ENCODE measurements at places on chromosomes 4 and X.

GRCh38 chr4:123315617-123316016 is 81.0 kb upstream of the SPRY1 start:
- no peak for DNase-seq

GRCh38 chrX:108438110-108438623 is at the start of gene COL4A6:
Gene COL4A6 (minus strand): TSS chrX:108438422. CDS start chrX:108438196, 226 bp downstream.
- DNase-seq: no peak

GRCh38 chrX:47664737-47665136 is 5.8 kb upstream of the UXT start:
- no peak for DNase-seq

- DNase-seq: no peak
These were observed 19.6 kb downstream of the FGFR3 start for GRCh38 chr4:1812720-1813119.

DNA sequence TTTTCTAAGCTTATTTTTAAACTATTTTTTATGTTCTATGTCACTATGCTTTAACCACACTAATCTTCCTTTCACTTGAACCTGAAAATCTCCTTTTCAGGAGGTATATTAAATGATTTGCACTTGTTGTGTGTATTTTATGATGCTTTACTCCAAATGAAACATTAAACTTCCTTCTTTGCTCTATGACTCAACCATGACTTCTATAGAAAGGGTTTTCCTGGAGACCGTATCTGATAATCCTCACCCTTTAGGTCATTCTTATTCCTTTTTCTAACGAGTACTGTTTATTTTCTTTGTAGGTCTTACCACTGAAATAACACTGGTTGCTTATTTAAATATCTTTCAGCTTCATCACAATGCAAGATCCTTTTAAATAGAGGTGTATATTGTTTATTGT is 1163.2 kb downstream of the PCDH18 start:
- no peak for DNase-seq

GRCh38 chrX:28888416-28888815 is 301.2 kb downstream of the IL1RAPL1 start:
- no peak for DNase-seq

- no peak for DNase-seq
These were observed 647.0 kb upstream of the PCDH10 start for GRCh38 chr4:132502096-132502552.

DNA sequence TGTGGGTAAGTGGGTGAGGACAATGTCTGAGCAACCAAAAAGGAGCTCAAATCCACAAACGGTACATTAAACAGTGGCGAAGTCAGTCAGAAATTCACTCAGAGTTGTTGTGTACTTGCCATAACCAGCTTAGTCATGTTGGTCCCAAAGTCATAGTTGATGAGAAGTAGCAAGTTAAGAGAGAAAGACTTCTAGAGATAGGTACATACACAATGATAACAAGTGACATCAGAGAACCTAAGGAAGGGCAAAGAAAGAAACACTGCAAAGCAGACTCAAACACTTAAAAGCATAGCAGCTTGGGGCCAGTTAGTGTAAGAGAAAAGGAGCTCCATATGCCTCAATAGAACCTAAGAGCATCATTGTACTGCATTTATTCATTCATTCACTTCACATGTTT is 30.2 kb downstream of the DYNLT3 start:
- DNase-seq: no peak

DNA sequence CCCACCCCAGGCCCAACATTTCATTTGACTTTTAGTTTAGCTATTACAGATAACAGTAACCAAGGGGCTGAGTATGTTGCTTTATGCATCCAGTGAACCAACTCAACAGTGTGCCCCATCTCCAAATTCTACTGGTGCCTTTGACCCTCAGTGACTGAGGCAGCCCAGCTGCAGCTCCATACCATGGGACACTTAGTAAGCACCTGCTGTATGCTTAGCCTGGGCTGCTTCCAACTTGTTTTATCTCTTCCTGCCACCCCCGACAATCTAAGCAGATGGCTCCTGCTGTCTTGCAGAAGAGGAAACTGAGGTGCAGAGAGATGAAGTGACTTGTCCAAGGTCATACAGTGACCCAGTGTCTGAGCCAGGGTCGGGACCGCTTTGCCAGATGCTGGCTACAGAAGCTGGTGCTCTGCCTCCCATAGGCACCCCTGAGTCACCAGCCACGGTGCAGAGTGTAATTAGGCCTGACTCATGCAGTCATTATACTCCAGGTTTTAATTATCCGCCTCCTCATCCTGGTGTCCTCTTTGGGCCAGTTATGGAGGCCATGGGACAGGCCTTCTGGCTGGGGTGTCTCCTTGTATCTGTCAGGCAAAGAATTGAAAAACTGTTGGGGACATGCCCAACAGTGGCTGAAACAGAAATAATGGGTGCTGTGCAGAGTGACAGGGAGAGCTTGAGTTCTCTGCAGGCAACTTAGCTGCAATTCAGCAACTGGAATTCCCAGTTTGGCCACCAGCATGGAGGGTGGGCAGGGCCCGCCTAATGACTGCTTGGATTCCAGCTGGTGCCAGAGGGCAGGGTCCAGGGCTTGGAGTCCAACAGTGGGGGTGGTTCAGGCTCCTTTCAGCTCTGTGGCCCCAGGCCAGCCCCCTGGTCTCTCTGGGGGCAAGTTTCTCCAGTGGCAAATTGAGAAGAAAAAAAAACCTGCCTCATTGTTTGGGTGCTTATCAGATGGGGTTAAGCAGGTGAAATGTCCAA is 8.2 kb upstream of the GPR78 start:
- DNase-seq: no peak

DNA sequence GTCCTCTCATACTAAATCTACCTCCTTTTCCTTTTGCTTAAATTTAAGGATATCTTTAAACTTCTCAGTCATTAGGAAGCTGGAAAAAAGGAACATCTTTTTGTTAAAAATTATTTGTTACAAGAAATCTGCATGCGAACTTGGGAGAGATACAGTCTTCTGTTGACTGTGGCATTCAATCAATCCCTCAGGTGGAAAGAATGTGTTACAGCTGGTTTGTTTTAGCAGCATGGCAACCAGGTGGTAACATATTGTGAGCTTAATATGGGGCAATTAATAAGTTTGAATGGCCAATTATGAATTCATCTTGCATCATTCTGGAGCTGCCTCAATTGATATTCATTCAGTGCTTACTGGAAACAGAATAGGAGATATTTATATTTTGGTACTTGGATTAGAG is 135.0 kb downstream of the GC start:
- DNase-seq: no peak

- DNase-seq: no peak
These were observed 38.9 kb downstream of the WDR1 start for GRCh38 chr4:10077483-10078335.

DNA sequence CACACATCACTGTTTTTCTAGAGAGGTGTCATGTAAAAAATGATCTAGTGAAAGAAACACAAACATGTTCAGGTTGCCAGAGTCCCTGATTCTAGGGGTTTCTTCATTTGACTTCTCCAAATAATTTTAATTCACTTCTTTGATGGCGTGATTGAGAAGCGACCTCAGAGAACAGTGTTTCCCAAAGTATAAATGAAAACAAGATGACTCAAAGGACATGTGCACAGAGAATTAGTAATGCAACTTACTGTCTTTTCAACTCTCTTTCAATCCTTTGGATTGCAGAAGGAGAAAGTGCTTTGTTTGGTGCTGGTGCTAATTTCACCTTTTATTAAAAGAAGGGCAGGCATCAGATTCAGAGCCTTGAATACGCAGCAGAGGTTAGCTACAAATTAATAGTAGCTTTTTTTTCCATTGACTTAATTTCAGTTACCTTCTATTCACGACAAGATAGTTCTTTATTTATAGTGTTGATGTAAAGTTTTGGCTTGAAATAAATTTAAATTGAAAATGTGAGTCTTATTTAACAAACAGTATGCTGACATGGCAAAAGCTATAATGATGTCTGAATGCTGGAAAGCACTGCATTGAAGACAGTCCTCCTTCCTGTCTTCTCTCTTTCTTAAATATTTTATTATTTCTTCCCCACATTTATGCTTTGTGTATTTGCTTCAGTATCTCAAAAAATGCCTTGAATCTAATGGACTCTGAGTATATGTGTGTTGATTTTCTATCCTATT is 85.1 kb downstream of the SLC10A7 start:
- no peak for DNase-seq

DNA sequence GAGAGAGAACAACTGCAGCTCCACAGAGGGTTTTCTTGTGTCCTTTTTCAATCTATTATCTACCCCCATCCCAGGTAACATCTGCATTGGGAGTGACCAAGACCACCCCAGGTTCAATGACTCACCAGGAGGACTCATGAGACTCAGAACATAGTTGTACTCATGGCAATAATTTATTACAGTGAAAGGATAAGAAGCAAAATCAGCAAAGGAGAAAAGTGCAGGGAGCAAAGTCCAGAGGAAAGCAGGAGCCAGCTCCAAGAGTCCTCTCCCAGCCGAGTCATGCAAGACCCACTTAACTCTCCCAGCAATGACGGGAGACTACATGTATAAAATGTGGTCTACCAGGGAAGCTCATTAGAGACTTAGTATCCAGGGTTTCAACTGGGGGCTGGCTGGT is 129.5 kb upstream of the RBPJ start:
- no peak for DNase-seq

GRCh38 chr4:6011686-6012085 is 6.5 kb downstream of the C4orf50 start:
- no peak for DNase-seq

- no peak for DNase-seq
These were observed at the start of gene EXOC1L for GRCh38 chr4:55819634-55820033. Gene EXOC1L (plus strand): TSS chr4:55819790. CDS start chr4:55820027, 237 bp downstream.

GRCh38 chrX:12471061-12471460 is 320.2 kb upstream of the PRPS2 start:
- no peak for DNase-seq

DNA sequence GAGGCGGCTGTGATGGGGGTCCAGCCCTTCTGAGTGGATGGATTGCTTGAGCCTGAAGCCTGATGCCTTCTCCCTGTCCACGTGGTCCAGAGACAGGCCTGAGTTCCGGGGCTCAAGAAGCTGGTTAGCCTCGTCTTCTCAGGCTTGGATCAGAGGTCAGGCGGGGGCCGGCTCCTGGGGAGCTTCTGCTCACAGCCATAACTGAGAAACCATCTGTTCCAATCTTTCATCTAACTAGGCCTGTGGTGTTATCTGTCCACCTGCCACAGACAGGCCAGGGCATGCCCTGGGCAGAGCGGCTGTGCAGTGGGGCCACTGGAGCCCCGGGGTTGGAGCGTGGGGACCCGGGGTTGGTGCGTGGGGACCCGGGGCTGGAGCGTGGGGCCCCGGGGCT is 63.1 kb downstream of the SORCS2 start:
- DNase-seq: no peak

GRCh38 chr4:147548256-147548655 is 67.4 kb downstream of the EDNRA start:
- no peak for DNase-seq

GRCh38 chr4:48121180-48121579 is 12.9 kb downstream of the TXK start:
- no peak for DNase-seq

DNA sequence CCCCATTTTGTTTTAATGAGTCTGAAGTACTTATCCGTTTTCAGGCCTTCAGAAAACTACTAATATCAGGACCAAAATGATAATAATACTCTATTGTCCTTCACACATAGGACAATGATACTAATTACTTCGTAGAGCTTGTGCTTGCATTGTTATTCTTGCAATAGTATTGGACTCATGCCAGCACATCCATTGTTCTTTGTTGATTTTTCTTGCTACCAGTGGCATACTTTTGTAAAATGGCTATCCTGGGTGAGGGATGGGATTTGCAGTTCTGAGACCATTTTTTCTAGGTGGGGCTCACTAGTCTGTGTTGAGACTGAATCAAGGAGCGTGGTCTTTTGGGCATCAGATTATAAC is 195.3 kb downstream of the MAML3 start:
- no peak for DNase-seq

GRCh38 chr4:5933996-5934831 is 41.3 kb upstream of the CRMP1 start:
- DNase-seq: no peak

- no peak for DNase-seq
These were observed 111.6 kb upstream of the WDR17 start for GRCh38 chr4:175953960-175954521.

- DNase-seq: no peak
These were observed 695.4 kb downstream of the ARAP2 start for GRCh38 chr4:35548921-35549320.

DNA sequence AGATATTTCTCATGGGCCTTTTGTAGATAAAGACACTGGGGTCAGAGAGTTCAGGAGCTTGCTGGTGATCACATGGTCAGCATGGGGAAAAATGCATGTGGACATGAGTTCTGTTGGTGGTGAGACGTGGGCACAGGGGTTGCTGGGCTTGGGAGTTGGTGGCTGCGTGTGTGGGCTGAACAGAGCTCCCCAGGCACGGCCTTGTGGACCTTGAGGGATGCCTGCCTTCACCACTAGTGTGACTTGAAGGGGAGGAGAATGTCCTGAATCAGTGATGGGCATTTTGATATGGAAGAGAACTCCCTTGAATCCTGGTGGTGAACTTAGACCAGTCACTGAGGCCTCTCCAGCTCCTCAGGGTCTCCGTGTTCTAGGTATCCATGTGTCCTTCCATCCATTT is 8.9 kb downstream of the CD99 start:
- no peak for DNase-seq

- DNase-seq: no peak
These were observed 20.7 kb downstream of the NALF2 start for GRCh38 chrX:69524781-69525363.

- DNase-seq: no peak
These were observed 281.7 kb downstream of the RCHY1 start for GRCh38 chr4:75232546-75232945.

- DNase-seq: no peak
These were observed 2088.7 kb upstream of the AGA start for GRCh38 chr4:179530958-179531357.

- DNase-seq: no peak
These were observed 122.4 kb downstream of the RASL11B start for GRCh38 chr4:52984462-52984881.

- no peak for DNase-seq
These were observed 71.3 kb upstream of the ANXA3 start for GRCh38 chr4:78480286-78480685.

DNA sequence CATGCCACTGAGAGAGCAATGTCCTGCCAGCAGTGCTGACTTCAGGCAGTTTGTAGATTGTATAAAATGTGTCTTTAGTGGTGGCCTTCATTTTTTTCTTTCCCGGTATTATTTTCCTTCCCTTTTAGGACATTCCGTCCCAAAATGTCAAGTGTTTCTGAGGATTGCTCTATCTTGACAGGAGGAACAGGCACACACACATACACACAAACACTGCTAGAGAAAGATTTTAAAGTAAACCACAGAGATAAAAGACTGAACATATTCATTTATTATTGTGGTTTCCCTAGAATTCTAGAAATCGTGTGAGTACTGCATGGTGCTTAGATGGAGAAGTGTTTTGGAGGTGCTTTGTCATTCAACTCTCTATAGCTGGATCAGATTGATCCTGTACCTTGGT is 111.9 kb downstream of the GABRB1 start:
- no peak for DNase-seq
